ENCODE measurements at places on chromosomes 6 and 20.

DNA sequence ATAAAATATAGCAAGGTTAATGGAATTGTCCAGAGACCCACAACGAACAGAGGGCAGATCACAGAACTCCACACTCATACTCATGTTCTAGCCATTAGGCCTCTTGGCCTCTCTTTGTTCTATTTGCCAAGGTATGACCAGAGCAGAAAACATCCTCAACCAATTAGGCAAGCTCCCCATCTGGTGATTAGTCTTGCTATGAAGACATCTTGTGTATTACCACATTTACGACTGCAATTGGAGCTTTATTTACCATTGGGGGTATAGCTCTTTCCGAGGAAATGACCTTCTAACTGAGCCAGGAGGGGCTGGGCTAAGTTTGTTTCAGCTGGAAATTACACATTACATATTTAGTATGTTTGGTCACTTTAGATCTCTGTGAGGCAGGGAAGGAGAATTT is 593.9 kb downstream of the CD109 start:
- DNase-seq = peak; percentile 92

DNA sequence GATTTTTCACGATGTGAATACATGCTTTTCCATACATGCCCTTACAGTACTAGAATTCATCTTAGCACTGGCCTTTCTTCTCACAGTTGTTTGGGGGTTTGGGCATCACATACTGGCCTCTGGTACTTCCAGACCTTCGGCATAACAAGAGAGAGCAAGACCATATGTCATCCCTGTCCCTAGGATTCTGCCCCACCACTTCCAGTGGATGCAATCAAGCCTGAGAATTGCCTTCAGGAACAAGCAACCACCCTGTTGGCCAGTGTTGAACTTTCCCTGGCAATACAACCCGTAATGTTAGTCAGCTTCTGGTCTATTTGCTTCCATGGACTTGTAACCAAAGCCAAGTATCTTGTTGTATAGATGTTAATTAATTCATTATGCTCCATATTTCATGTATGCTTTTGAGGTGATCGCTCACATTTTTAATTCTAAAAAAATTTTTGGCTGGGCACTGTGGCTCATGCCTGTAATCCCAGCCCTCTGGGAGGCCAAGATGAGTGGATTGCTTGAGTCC is 15.4 kb upstream of the SLPI start:
- DNase-seq = no peak

DNA sequence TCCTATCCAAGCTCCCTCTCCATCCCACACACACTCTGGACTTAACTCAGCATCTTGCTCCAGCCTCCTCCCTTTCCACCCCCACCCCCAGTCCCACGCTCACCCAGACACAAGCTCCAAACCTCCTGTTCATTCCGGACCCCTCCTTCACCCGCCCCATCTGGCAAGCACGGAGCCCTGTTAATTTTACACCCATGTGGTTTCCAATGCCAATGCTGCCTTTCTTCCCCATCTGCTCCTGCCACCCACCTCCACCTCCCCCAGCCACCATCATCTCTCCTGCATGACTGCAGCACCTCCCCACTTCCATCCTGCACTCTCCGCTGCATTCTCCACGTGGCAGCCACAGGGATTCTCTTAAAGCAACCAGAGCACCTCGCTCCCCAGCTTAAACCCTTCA is 9.9 kb upstream of the CDK5RAP1 start:
- DNase-seq = no peak

DNA sequence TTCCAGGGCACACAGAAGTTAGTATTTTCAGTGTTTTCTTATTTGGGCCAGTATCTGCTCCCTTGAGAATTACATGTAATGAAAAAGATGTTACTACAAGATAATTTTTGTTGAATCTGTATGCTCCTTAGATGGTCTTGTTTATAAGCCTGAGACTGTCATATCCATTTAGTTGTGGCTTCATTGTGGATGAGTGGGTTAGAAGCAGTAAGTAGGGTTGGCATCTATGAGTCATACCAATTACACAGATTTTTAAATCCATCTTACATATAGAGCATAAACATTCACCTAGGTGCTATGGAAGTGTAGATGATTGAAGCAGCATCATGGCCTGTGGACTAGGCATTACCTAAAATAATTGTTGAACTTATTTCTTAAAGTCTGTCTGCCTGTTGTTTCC is 13.5 kb upstream of the BAG2 start:
- DNase-seq = no peak

DNA sequence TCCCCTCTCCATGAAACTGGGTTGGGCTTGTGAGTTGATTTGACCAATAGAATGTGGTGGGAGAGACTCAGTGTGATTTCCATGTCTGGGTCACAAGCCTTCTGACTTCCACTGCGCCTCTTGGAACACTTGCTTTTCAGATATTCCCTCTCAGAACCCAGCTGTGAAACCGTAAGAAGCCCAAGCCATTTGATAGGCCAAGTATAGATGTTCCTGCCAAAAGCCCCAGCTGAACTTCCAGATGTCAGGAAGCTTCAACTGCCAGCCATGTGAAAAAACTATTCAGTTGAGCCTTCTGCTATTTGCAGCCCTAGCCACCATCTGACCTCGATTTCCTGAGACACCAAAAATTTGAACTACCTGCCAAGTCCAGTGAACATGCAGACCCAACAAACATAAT is 387.8 kb upstream of the GJE1 start:
- DNase-seq = no peak

DNA sequence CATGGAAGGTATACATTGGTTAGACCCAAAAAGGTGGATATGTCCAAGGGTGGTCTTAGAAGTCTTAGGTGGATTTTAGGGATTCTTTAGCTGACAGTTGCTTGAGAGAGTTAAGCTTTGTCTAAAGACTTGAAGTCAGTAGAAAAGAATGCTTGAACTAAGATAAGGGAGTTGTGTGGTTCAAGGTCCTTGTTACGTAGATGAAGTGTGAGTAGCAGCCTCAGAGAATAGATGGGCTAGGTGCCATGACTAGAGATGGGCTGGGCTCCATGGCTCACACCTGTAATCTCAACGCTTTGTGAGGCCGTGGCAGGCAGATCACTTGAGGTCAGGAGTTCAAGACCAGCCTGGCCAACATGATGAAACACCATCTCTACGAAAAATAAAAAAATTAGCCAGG is 1.7 kb downstream of the SHLD1 start:
- DNase-seq = no peak

DNA sequence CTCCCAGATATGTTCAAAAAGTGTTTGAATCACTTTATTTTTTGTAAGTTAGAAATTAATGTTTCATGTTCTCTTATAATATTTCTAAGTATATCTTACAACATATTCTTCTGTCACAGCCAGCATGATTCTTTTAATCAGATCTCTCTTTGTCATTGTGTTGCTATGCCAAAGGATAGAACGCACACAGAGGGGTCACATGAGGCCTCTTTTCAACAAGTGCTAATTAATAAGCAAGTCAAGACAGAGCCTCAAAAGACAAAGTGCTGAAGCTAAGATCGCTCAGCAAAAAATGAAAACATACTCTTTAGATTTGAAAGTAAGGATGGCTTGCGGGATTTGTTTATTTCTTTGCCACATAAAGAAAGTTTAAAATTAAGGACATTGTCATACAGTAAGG is 508.8 kb upstream of the PTCHD4 start:
- no peak for DNase-seq

DNA sequence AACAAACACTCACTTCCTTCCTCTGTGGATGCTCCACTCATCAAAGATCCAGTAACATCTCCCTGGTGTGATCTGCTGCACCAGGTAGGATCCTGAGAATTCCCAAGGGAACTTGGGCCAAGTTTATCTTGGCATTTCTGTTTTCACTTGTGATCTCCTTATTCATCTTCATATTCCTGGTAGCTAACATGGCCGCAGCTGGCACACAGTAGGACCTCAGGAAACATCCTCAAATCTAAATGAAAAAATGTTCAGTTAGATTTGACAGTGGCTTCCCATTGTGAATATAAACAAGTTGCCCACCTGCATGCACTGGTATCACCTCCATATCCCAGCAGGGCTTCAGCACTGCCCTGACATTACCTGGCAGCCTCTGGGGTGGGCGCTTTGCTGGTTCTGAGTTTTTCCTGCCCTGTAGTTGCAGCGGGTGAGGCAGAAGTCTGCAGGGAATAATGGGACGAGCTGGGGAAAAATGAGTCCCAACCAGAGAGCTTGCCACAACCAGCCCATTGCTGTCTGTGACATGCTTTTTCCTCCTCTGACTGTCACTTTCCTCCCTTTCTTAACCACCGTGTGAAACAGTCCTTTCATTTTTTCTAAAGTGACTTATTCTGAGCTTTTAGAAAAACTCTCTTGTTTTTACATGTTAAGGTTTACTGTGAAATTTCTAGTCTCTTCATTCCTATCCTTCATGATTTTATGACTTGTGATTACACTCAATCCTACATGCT is 9.4 kb upstream of the DSTN start:
- DNase-seq = no peak

GRCh38 chr20:57947421-57948179 is 237.8 kb upstream of the PMEPA1 start:
- DNase-seq = peak; percentile 91

GRCh38 chr20:34708621-34709043 is 4.5 kb downstream of the TP53INP2 start:
- DNase-seq = no peak

GRCh38 chr6:44923444-44923843 is 404.7 kb upstream of the RUNX2 start:
- no peak for DNase-seq

GRCh38 chr6:134708079-134708478 is 241.8 kb downstream of the ALDH8A1 start:
- DNase-seq = no peak

- DNase-seq = peak; percentile 59
Observed at GRCh38 chr20:48841875-48842529, 14.2 kb upstream of the PREX1 start.

All from GM04504 (cell line).